ENCODE measurements at places on chromosomes 2 and 18. TPM values are rescaled to one million over a fixed set of nuclear protein-coding genes. Genes with fewer than 3 reads are reported as not detected.
A peak's percentile ranks its signal among the peaks of the same experiment; 100 is the strongest.

GRCh38 chr2:101858910-101859309 lies 132.8 kb upstream of the IL1R2 start:
- H3K27me3 ChIP-seq, result no peaks in the 10 kb centered on the region
- no peak overlapping the region for H3K4me3 ChIP-seq
- peak overlapping the region; percentile 11 for H3K27ac ChIP-seq
- peaks cover 7% of the 10 kb centered on the region for H3K4me1 ChIP-seq

Gene LCT
- total RNA-seq, result 0.06 TPM

DNA sequence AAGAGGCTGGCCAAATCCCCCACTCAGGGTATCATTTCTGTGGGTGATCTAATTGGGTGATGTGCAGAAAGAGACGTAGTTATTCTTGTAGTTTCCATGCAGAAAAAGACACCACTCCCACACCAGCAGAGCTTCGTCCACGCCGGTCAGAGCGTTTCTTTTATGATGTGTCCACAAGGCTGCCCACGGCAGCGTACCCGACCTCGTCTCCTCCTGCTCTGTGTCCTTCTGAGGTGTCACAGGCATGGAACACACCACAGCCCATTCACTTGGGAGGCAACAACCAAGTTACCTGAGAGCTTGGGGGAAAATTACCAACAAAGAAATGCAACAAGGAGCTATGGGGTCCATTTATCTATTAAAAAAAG lies 131.3 kb downstream of the PXDN start:
- no peaks in the 10 kb centered on the region for H3K4me1 ChIP-seq
- no peak overlapping the region for H3K4me3 ChIP-seq
- no peaks in the 10 kb centered on the region for H3K27me3 ChIP-seq

Gene KIAA2012
- total RNA-seq, result 5.3 TPM

DNA sequence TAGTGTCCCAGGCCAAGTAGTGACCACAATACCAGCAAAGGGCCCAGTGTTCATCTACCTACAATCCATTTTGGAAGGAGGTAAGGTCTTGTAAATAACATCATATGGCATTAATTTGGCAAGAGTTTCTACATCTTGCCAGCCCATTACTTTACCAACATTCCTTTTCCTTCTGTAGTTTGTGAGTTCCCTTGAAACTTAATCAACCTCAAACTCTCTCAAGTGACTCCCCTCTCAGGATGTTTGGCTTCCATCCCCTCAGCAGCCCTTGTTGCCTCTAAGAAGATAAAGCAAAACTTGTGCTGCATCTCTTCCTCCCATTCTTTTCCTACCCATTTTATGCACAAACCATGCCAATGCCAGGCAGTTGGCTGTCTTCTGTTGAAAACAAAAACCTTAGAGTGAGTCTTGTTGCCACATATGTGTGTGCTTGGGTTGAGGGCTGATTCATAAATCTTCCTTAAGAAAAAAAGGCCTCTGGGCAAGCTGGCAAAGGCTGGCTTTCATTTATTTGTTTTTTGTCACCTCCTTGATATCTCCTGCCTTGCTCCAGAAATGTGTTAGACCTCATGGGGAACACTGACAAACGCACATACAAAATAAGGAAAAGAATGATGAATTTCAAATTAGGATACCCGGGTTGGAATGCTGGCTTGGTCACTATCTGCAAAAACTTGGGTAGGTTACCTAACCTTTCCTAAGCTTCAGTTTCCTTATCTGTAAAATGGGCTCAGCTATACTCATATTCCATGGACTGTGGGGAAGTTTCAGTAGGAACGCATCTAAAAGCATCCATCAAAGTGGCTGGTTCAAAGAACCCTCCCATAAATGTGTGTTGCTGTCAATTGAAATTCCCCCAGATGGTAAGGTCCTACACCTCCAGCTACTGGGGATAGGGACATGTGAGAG lies 29.4 kb upstream of the ST3GAL5 start:
- no peak for DNase-seq
- no peak overlapping the region for H3K4me3 ChIP-seq
- H3K27me3 ChIP-seq, result no peaks in the 10 kb centered on the region
- no peak overlapping the region for H3K27ac ChIP-seq
- no peaks in the 10 kb centered on the region for H3K4me1 ChIP-seq
